A549 treated with ZK216348 at 1 μM for 4 hours (cell line): ENCODE measurements at places on chromosomes 16 and 17. TPM values are rescaled to one million over a fixed set of nuclear protein-coding genes. Genes with fewer than 3 reads are reported as not detected.

SYT17 gene
- 10.7 to 15.4 TPM (median 12.7 TPM) in 5 replicates for total RNA-seq

SOX15 gene
- total RNA-seq = 0.22 to 0.34 TPM (median 0.30 TPM) in 5 replicates

CBX4 gene
- 23.2 to 39.9 TPM (median 37.1 TPM) in 5 replicates for total RNA-seq

PRCD gene
- not detected in 5 replicates for total RNA-seq

CA5A gene
- total RNA-seq = not detected in 5 replicates

UMOD gene
- not detected in 5 replicates for total RNA-seq

CUEDC1 gene
- total RNA-seq = 37.9 to 62.6 TPM (median 52.5 TPM) in 5 replicates

NPEPPS gene
- 57.7 to 83.6 TPM (median 66.6 TPM) in 5 replicates for total RNA-seq

TEKT1 gene
- 0.12 to 0.21 TPM in 2 of 5 replicates, not detected in the others for total RNA-seq

STX1B gene
- 1.6 to 2.9 TPM (median 1.8 TPM) in 5 replicates for total RNA-seq

EVI2B gene
- not detected in 5 replicates for total RNA-seq

NLGN2 gene
- 11.6 to 21.8 TPM (median 19.1 TPM) in 5 replicates for total RNA-seq

PYDC1 gene
- not detected in 5 replicates for total RNA-seq

B4GALNT2 gene
- 0.18 to 0.57 TPM (median 0.45 TPM) in 5 replicates for total RNA-seq

MTHFSD gene
- 10.0 to 13.3 TPM (median 11.1 TPM) in 5 replicates for total RNA-seq

SLC5A11 gene
- total RNA-seq = 0.42 to 0.73 TPM (median 0.60 TPM) in 5 replicates

CSNK1D gene
- total RNA-seq = 163 to 231 TPM (median 218 TPM) in 5 replicates

PPY gene
- total RNA-seq = not detected in 5 replicates

TBX21 gene
- total RNA-seq = 0.13 to 0.15 TPM in 2 of 5 replicates, not detected in the others

ASPHD1 gene
- 12.4 to 27.0 TPM (median 23.7 TPM) in 5 replicates for total RNA-seq

SLC52A1 gene
- total RNA-seq = 0.33 to 1.1 TPM (median 0.75 TPM) in 5 replicates

PDILT gene
- not detected in 5 replicates for total RNA-seq

GNG13 gene
- not detected in 5 replicates for total RNA-seq

TMEM94 gene
- 27.0 to 55.8 TPM (median 51.6 TPM) in 5 replicates for total RNA-seq

SBK1 gene
- 0.17 to 0.45 TPM (median 0.35 TPM) in 5 replicates for total RNA-seq

ASGR2 gene
- total RNA-seq = 0.17 TPM in 1 of 5 replicates, not detected in the others

CHST5 gene
- total RNA-seq = 0.08 TPM in 1 of 5 replicates, not detected in the others

MGAT5B gene
- total RNA-seq = 13.1 to 25.1 TPM (median 22.7 TPM) in 5 replicates

AANAT gene
- 0.29 to 0.51 TPM (median 0.37 TPM) in 4 of 5 replicates, not detected in the other for total RNA-seq

NAGLU gene
- 24.4 to 48.2 TPM (median 44.7 TPM) in 5 replicates for total RNA-seq

STX4 gene
- total RNA-seq = 48.5 to 73.3 TPM (median 68.5 TPM) in 5 replicates

CLEC3A gene
- not detected in 5 replicates for total RNA-seq

GRAPL gene
- total RNA-seq = not detected in 5 replicates

SERPINF2 gene
- 1.7 to 3.1 TPM (median 2.3 TPM) in 5 replicates for total RNA-seq

ZCCHC14 gene
- total RNA-seq = 5.2 to 9.6 TPM (median 9.3 TPM) in 5 replicates

BMERB1 gene
- total RNA-seq = 72.6 to 94.4 TPM (median 83.6 TPM) in 5 replicates

VASN gene
- 3.7 to 6.9 TPM (median 6.2 TPM) in 5 replicates for total RNA-seq

SHISA9 gene
- 0.02 to 0.26 TPM (median 0.05 TPM) in 3 of 5 replicates, not detected in the others for total RNA-seq

KRTAP4-1 gene
- 0.32 TPM in 1 of 5 replicates, not detected in the others for total RNA-seq
